ENCODE measurements at places on chromosomes 13 and 19. TPM values are rescaled to one million over a fixed set of nuclear protein-coding genes. Genes with fewer than 3 reads are reported as not detected.

DNA sequence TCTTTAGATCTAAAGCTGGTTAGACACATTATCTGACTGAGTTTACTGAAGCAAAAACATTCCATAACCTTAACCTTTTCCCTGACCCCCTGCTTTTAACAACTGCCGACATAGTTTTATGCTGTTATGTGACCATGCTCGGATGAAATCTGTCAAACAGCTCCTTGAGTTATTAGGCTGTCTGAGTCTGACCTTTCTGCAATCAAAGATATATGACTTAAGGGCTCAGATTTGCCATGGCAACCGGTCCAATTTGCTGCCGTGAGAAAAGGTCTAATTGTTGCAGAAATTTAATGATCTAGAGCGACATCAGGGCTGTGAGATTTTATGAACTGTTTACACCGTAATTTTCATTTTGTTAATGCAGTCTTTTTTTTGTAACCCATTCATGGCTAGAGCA, 61.8 kb downstream of the URI1 start:
- H3K4me3 ChIP-seq, result no peak overlapping the region
- H3K4me1 ChIP-seq, result peaks cover 5% of the 10 kb centered on the region
- no peak for DNase-seq
- peaks cover under 1% of the 10 kb centered on the region for H3K36me3 ChIP-seq
- no peaks in the 10 kb centered on the region for H3K27me3 ChIP-seq

DNA sequence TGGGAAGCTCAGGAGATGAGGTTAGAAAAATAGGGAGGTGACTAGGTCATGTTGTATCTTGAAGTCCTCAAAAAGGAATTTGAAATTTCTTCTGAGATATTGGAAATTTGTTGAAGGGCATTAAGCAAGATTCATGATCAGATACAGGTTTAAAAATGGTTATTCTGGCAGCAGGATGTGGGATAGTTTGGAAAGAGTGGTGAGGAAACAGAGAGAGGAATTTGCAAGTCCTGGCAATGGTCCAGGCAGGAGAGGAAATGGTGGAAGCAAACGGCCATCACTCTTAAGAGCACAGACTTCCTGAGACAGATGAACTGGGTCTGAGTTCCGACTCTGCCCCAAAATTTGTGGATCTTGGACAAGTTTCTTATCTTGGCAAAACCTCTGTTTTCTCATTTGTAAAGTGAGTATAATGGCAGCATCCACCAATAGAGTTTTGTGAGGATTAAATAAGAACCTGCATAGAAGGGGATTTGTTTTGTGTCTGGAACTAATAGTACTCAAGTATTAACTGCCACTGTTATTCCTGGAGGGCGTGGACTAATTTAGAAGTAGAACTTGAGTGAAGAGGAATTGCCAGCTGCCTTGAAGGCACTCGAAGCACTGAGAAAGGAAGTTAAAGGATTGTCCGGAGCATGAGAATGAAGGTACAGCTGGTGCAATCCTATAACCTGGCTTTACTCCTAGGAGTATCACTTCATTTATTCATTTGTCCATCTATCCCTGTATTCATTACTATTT, 99.6 kb downstream of the CCNA1 start:
- DNase-seq, result no peak
- no peaks in the 10 kb centered on the region for H3K4me1 ChIP-seq
- no peak overlapping the region for H3K27ac ChIP-seq
- H3K36me3 ChIP-seq, result no peaks in the 10 kb centered on the region
- H3K4me3 ChIP-seq, result no peak overlapping the region
- no peaks in the 10 kb centered on the region for H3K27me3 ChIP-seq

GRCh38 chr19:35063940-35064818, 22.7 kb downstream of the HPN start:
- DNase-seq, result no peak
- no peak overlapping the region for H3K27ac ChIP-seq
- no peaks in the 10 kb centered on the region for H3K36me3 ChIP-seq
- H3K4me1 ChIP-seq, result no peaks in the 10 kb centered on the region
- no peaks in the 10 kb centered on the region for H3K27me3 ChIP-seq

- no peak overlapping the region for H3K4me3 ChIP-seq
- no peak for DNase-seq
- H3K27ac ChIP-seq, result no peak overlapping the region
These were observed 7.1 kb downstream of the MISP start for GRCh38 chr19:757811-758668.

GRCh38 chr19:7831452-7831851, 1.4 kb downstream of the EVI5L start:
- DNase-seq, result no peak
- peaks cover 15% of the 10 kb centered on the region for H3K4me1 ChIP-seq
- H3K27ac ChIP-seq, result no peak overlapping the region
- no peaks in the 10 kb centered on the region for H3K36me3 ChIP-seq
- no peaks in the 10 kb centered on the region for H3K27me3 ChIP-seq

DNA sequence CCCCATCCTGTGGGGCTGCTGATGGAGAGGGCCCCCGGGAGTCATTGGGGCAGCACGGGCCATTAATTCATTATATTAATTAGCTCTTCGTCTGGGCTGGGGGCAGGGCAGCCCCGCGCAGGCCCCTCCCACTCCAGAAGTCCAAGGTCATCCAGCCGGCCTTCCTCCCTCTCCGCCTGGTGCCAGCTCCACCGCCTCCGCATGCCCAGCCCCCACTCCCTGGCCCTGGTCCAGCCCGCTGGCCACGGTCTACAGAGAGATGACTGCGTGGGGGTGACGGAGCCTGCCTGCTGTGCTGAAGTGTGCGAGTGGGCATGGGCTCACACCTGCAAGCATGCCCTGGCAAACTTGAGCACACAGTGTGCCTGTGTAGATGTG, 8.8 kb downstream of the IGLON5 start:
- H3K27me3 ChIP-seq, result peaks cover 14% of the 10 kb centered on the region
- no peak overlapping the region for H3K4me3 ChIP-seq
- no peak for DNase-seq
- H3K27ac ChIP-seq, result no peak overlapping the region

DNA sequence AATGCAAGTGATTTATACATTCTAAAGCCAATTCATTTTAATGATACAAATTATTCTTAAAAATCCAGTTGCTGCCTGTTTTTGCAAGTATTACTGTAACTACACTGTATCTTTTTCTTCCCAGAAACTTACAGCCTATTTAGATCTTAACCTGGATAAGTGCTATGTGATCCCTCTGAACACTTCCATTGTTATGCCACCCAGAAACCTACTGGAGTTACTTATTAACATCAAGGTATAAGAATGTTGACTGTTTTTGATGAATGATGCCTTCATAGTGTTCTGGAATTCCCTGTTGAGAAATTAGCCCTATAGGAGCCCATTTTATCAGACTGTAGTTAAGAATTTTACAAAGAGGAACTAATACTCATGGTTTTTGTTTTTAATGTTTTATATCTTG, 25.0 kb downstream of the ITM2B start:
- H3K4me1 ChIP-seq, result no peaks in the 10 kb centered on the region
- H3K36me3 ChIP-seq, result peaks cover 80% of the 10 kb centered on the region
- no peak overlapping the region for H3K4me3 ChIP-seq
- DNase-seq, result no peak

DNA sequence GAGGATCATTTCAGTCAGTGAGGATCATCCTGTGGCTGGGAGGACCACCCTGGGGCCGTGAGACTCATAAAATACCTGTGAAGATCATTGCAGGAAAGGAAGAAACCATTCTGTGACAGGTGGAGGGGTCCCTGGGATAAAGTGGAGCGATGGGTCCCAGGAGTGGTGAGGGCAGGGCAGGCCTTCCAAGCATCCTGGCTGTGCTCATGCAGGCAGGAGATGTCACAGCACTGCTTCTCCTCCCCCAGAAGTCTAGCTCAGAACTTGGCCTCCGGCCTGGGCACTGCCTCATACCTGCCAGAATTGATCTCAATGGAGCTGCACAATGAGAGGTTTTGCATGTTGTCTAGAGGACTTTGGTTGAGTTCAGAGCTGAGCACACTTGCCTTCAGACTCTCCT, 11.1 kb downstream of the KLK1 start:
- H3K27me3 ChIP-seq, result peaks cover 8% of the 10 kb centered on the region
- no peaks in the 10 kb centered on the region for H3K36me3 ChIP-seq
- H3K4me3 ChIP-seq, result no peak overlapping the region
- H3K4me1 ChIP-seq, result no peaks in the 10 kb centered on the region
- H3K27ac ChIP-seq, result no peak overlapping the region

The KLC3 gene
- total RNA-seq, result 2.5 TPM

The SPTBN4 gene
- 0.24 TPM for total RNA-seq

The ZNF844 gene
- total RNA-seq, result 4.6 TPM

The PSG1 gene
- total RNA-seq, result 0.05 TPM

The RYR1 gene
- 1.1 TPM for total RNA-seq

The PDE4C gene
- 0.05 TPM for total RNA-seq

The ZNF577 gene
- total RNA-seq, result 11.4 TPM

The C19orf73 gene
- total RNA-seq, result 2.7 TPM

The DMKN gene
- total RNA-seq, result 23.2 TPM

The LILRB4 gene
- total RNA-seq, result 4.2 TPM

All from thymus (tissue), 14 donors.